Kasumi-1 (cell line): ENCODE measurements at places on chromosomes 6 and 20.

DNA sequence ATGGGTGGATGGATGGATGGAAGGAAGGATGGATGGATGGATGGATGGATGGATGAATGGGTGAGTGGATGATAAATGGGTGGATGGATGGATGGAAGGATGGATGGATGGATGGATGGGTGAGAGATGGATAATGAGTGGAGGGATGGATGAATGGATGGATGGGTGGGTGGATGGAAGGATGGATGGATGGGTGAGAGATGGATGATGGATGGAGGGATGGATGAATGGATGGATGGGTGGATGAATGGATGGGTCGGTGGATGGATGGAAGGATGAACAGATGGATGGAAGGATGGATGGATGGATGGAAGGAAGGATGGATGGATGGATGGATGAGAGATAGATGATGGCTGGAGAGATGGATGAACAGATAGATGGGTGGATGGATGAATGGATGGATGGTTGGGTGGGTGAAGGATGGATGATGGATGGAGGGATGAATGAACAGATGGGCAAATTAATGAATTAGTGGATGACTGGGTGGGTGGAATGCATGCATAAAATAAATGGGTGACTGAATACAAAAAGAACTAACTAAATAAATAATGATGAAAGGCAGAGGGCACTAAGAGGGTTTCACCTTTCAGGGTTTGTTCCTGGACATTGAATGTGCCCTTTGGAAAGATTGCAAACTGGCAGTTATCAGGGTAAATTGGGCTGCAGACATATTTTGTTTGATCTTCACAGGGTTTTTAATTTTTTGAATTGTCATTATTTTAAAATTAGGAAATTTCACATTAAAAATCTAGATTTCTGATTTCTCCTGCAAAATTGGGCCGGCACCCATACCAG is 50.9 kb upstream of the PTPN1 start:
- DNase-seq = no peak

GRCh38 chr6:89925826-89926225 is 31.6 kb downstream of the GJA10 start:
- no peak for DNase-seq

- no peak for DNase-seq
Measured at GRCh38 chr20:58518896-58519593, 3.8 kb upstream of the APCDD1L start.

- no peak for DNase-seq
Measured at GRCh38 chr6:36913082-36913481, 27.3 kb downstream of the C6orf89 start.

- no peak for DNase-seq
Measured at GRCh38 chr6:88650979-88651378, 312.4 kb downstream of the RNGTT start.
